Activated naive CD8-positive, alpha-beta T cell treated with anti-CD3 and anti-CD28 coated beads for 36 hours (primary cell): ENCODE measurements at places on chromosomes 12 and 14.
A peak's percentile ranks its signal among the peaks of the same experiment; 100 is the strongest.

DNA sequence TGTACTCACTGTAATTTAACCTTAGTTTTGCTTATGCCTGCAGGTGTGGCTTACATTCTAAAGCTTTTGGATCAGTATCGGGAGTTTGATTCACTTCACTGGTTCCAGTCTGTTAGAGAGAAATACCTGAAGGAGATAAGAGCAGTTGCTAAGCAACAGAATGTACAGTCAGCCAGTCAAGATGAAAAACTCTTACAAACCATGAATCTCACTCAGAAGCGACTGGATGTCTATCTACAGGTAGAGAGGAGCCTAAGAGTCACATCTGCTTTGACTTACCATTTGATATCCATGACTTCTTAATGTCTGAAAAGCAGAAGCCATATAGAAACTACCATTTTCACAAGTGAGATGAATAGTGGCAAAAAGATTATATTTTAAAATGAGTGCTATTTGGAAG lies 56.5 kb downstream of the WASHC4 start:
- DNase-seq = no peak
- H3K27me3 ChIP-seq = no peaks in the 10 kb centered on the region
- H3K36me3 ChIP-seq = peaks cover 10% of the 10 kb centered on the region
- H3K4me3 ChIP-seq = no peak overlapping the region

- no peak overlapping the region for H3K4me3 ChIP-seq
- H3K27ac ChIP-seq = no peak overlapping the region
- no peaks in the 10 kb centered on the region for H3K4me1 ChIP-seq
- DNase-seq = no peak
- no peaks in the 10 kb centered on the region for H3K27me3 ChIP-seq
Observed at GRCh38 chr14:29458547-29458946, 469.1 kb downstream of the PRKD1 start.

GRCh38 chr14:69039288-69039628 lies 60.2 kb upstream of the ACTN1 start:
- peaks cover 11% of the 10 kb centered on the region for H3K4me1 ChIP-seq
- peaks cover 45% of the 10 kb centered on the region for H3K27me3 ChIP-seq
- no peaks in the 10 kb centered on the region for H3K36me3 ChIP-seq
- DNase-seq = no peak
- no peak overlapping the region for H3K27ac ChIP-seq
- H3K4me3 ChIP-seq = no peak overlapping the region

GRCh38 chr12:121233628-121234020 lies 23.7 kb downstream of the P2RX4 start:
- no peak overlapping the region for H3K27ac ChIP-seq
- H3K4me3 ChIP-seq = no peak overlapping the region
- no peak for DNase-seq
- peaks cover 10% of the 10 kb centered on the region for H3K36me3 ChIP-seq

DNA sequence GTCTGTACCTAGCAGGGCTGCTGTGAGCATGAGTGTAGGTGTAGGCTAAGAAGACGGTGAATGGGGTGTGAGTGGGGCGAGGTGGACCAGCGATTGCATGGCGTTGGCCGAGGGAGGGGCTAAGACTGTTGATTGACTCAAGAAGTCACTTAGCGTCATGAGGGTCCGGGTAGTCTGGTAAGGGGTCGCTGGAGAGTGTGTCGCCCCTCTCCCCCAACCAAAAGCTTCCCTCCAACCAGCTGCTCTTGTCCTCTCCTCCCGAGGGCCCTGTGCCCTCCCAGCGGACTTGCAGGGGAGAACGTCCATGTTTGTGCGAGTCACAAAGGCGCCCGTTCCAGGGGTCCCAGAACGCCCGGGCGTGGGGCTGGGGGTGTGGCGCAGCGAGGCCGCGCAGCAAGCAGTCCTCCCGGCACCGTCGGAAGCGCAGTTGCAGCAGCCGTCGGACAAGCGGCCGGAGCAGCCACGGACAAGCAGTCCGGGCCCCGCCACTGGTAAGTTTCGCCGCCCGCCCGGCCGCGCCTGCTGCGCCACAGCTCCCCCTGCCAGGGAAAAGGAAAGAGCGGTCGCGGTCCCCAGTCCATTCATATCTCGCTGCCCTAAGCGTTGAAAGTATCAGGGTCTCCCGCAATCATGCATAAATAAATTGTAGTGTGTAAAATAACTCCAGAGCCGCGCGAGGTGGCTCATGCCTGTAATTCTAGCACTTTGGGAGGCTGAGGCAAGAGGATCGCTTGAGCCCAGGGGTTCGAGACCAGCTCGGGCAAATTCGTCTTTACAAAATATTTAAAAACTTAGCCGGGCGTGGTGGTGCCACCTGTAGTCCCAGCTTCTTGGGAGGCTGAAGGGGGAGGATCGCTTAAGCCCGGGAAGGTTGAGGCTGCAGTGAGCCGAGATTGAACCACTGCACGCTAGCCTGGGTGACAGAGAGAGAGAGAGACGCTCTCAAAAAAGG lies at the start of gene CCDC63:
CCDC63 (plus strand) TSS at position 373 of the 952 bp plus-strand sequence. CDS start 5,968 bp downstream, outside the sequence.
- H3K27me3 ChIP-seq = peaks cover 55% of the 10 kb centered on the region
- H3K36me3 ChIP-seq = no peaks in the 10 kb centered on the region
- H3K4me1 ChIP-seq = peaks cover 11% of the 10 kb centered on the region
- H3K27ac ChIP-seq = no peak within 1 kb of the TSS
- H3K4me3 ChIP-seq = peak within 1 kb of the TSS; percentile 77

DNA sequence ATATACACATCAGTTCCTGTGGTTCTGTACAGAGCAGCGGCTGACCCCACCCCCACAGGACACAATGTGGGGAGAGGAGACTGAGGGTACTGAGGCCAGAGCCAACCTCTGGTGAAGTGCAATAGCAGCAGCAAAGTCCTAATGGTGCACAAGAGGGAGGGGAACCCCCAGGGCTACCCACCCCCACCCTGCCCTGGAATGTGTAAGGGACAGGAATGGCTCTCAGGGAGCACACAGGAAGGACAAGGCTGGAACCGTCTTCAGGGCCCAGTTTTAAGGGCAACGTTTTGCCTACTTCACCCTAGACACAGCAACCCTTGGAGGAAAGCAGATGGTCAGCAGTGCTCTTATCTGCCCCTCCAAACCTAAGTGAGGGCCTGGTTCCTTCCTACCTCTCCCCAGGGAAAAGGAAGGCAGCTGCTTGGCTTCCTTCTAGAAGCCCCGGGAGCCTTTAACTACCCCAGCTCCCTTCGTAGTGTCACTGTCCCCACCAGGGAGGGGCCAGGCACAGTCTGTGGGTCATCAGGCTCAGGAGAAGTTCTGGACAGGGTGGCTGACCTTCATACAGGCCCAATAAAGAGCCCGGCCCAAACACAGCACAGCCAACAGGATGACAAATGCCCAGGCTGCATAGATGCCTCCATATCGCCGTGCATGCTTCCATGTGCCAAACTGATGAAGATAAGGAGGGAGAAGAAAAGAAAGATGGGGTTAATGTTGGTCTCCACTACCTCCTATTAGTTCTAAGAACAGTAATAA lies 3.0 kb downstream of the PIP4P1 start:
- no peak overlapping the region for H3K4me3 ChIP-seq
- DNase-seq = no peak

GRCh38 chr14:94174604-94175010 lies 485 bp downstream of the PPP4R4 start:
- peaks cover 28% of the 10 kb centered on the region for H3K4me1 ChIP-seq
- peaks cover 38% of the 10 kb centered on the region for H3K27me3 ChIP-seq
- no peak overlapping the region for H3K27ac ChIP-seq
- no peak for DNase-seq

DNA sequence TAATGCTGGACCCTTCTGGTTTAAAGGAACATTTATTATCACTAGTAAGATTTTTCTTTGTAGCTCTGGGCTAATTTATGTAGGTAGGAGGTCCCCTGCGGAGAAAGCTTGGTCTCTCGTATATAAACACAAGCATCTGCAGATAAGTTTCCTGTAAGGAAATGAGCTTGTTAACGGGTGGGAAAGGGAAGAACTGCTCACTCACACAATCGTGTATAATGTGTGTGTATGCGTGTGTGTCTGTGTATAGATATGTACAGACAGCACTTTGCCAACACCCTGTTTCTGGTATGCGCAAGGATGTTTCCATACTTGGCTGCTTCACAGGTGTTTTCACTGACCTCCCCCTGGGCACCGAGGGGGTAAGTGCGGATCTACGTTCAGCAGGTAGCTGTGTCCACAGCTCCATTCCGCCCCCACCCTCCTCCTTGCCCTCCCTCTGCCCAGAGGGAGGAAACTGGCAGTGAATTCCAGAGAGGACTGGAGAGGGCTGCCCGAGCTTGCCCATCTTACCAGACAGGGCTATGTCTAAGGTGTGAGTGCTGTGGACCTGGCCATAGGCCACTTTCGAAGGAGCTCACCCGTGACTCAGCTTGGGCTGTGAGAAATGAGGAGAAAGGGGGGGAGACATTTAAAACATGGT lies 65.2 kb downstream of the NINJ2 start:
- no peak overlapping the region for H3K27ac ChIP-seq
- H3K4me3 ChIP-seq = no peak overlapping the region
- H3K36me3 ChIP-seq = no peaks in the 10 kb centered on the region

GRCh38 chr12:32444895-32445294 lies 45.5 kb downstream of the FGD4 start:
- H3K27me3 ChIP-seq = no peaks in the 10 kb centered on the region
- no peak for DNase-seq
- H3K36me3 ChIP-seq = no peaks in the 10 kb centered on the region
- no peak overlapping the region for H3K4me3 ChIP-seq

DNA sequence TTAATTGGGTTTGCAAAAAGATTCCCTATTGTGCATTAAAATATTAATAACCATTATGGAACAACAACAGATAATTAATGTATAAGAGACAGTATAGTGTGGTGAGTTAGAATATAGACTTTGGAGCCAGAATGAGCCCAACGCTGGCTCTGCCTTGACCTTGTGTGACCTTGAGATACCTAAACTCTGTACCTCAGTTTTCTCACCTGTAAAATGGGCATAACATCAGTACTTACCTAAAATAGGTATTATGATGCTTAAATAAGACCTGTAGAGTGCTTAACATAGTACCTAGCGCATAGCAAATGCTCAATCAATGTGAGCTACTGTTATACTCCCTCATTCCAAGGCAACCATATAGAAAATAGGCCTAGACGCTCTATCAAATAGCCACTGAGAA lies 90.9 kb upstream of the TTC7B start:
- H3K27ac ChIP-seq = no peak overlapping the region
- peaks cover 39% of the 10 kb centered on the region for H3K4me1 ChIP-seq
- H3K4me3 ChIP-seq = no peak overlapping the region
- DNase-seq = no peak

DNA sequence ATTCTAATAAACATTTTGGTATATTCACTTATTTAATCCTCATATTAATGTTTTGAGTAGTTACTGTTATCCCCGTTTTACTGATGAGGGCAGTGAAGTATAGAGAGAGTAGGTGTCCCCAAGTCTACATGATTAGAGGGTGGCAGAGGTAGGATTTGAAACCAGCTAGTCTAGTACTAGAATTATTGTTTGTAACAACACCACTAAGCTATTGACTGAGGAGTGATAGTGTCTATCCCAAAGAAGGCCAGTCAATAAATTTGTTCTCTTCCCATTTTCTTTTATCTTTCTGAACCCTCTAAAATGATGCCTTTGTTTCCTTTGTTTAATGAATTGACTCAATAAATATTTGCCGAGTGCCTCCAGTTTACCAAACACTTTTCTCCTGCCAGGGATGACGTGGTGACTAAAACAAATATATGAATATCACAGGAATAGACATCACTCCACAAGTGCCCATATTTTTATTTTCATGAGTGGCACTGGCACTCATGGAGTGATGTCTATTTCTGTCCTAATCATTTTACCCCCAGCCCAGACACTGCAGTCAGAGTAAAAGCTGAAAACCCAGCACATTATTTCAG lies 247.5 kb downstream of the SLC16A7 start:
- DNase-seq = no peak
- no peak overlapping the region for H3K27ac ChIP-seq
- peaks cover 4% of the 10 kb centered on the region for H3K27me3 ChIP-seq
- no peaks in the 10 kb centered on the region for H3K4me1 ChIP-seq
- no peaks in the 10 kb centered on the region for H3K36me3 ChIP-seq
- H3K4me3 ChIP-seq = no peak overlapping the region

DNA sequence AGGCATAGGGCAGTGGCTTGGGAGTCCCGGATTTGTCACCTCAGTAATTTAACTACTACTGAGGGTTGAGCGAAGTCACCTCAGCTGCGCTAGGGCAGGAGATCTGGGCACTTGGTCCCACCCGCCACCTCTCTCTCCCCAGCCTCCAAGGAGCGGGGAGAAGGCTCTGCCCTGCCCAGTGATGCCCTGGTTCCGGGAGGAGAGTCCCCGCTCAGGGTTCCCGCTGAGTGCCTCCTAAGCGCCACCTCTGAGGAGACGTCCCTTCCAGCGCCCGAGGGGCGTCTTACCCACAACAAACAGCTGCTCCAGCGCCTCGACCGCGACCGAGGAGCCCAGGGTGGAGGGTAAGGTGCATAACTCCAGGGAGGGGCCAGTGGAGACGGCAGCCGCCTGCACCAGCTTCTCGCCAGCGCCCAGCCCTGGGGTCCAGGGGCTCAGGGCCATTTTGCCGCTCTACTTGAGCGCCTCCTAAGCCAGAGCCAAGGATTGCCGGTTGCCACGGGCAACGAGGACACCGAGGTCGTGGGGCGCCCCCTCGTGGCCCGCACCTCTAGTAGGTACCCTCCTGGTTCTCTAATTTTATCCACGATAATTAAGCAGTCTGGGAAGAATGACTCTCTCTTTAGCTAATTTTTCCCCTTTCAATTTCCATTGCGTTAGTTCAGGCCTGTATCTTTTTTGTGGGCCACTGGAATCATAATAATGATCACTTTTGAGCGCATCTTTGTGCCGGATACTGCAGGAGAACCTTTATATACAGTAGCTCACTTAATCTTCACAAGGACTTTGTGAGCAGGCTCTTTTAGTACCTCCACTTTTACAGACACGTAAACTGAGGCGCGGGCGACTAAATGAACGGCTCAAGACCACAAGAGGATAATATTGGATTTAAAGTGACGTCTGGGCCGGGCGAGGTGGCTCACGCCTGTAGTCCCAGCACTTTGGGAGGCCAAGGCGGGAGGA lies at the start of gene CCDC175:
CCDC175 (minus strand) TSS at position 481 of the 963 bp plus-strand sequence; CDS start at position 444, 37 bp downstream.
- H3K36me3 ChIP-seq = no peaks in the 10 kb centered on the region
- H3K27ac ChIP-seq = no peak within 1 kb of the TSS
- H3K4me1 ChIP-seq = peaks cover 4% of the 10 kb centered on the region

DNA sequence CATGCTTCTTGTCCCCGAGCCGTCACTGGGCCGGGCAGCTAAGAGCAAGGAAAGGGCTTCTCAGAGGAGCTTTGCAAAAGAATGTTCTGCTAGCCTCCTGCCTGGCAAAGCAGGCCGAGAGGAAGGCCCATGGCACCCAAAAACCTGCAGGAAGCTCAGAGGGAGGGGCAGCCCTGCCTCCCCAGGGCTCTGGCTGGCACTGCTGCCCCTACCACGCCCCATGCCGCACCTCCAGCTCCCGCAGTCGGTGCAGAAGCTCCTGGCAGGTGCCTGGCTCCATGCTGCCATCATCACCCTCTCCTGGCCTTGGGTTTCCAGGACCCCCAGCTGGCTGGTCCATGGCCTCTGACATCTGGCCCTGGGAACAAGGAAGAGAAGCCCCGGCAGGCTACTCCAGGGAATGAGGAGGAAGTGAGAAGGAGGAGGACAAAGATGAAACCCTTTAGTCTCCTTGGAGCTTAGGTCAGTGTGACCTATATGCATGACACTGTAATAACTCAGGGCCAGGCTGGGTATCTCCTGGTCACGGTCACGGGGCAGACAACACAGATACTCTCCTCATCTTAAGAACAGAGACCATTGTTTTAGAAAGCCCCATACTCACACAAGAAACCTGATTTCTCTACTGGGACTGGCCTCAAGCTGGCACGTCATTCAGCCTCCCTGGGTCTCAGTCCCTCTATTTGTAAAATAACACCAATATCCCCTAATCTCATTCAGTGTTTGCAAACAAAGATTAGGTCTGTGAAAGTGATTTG lies 24.3 kb downstream of the NCKAP5L start:
- H3K36me3 ChIP-seq = no peaks in the 10 kb centered on the region
- no peaks in the 10 kb centered on the region for H3K27me3 ChIP-seq
- no peak for DNase-seq
- no peaks in the 10 kb centered on the region for H3K4me1 ChIP-seq
- H3K4me3 ChIP-seq = no peak overlapping the region
